ENCODE measurements at places on chromosomes 3 and 15.

- no peak for DNase-seq
Observed at GRCh38 chr3:71062037-71062932, 521.2 kb downstream of the FOXP1 start.

GRCh38 chr3:170811515-170811914, 58.5 kb downstream of the RPL22L1 start:
- DNase-seq = no peak

- DNase-seq = no peak
Observed at GRCh38 chr3:5431146-5431545, 243.6 kb downstream of the EDEM1 start.

DNA sequence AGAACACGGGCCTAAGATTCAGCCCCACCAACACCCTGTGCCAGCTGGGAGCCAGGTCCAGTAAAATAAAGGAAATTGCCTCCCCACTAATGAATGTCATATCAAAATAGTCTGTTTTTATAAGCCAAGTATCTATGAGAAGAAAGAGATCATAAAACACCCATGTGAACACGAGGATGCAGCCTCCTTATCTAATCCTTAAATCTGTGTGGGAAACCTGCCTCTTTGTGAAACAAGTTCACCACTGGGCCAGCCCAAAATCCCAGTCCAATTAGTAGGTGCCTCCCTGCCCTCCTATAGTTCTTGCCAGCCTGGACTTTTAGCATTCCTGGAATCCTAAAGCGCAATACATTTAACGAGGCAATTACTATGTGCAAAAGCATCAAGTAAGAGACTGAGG, 42.0 kb downstream of the SCAPER start:
- DNase-seq = no peak

DNA sequence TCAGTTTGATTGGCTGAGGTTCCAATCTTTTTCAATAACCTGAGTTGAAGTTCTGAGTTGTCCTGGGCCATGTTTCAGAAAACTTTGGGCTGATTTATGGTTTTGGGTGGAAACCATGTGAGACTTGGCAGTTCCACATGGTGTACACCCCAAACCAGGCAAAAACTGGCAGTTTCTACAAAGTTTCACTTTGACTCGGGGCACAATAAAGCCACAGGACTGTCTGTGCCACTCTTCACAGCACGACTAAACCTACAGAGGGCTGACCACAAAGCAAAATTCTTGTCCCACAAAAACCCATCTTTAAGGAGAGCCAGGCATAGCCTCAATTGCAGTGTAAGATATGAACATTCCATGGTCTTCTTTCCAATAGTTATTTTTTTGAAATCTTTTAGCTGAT, 155.0 kb downstream of the DUT start:
- no peak for DNase-seq

GRCh38 chr3:32076566-32076965, 29.9 kb upstream of the GPD1L start:
- no peak for DNase-seq

- DNase-seq = no peak
Observed at GRCh38 chr15:100781961-100782530, 97.6 kb upstream of the ALDH1A3 start.

- DNase-seq = no peak
Observed at GRCh38 chr15:31250033-31250432, 76.6 kb upstream of the KLF13 start.

DNA sequence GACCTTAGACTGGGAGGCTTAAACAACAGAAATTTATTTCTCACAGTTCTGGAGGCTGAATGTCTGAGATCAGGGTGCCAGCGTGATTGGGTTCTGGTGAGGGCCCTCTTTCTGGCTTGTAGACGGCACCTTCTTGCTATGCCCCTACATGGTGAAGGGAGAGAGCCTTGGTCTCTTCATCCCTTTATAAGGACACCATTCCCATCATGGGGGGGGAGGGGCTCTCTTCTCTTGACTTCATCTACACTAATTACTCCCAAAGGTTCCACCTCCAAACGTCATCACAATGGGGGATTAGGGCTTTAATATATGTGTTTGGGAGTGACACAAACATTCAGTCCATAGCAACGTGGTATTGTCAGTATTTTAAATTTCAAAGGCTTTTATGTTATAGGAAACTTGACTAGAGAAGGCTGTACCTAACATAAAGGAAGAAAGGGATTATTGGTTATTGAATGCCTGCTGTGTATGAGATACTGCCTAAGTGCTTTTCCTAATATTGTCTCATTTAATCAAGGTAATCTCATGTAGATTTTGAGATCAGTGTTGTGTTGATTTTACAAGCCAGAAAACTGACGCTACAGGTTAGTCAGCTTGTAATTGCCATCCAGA, 20.9 kb downstream of the SYN2 start:
- no peak for DNase-seq

DNA sequence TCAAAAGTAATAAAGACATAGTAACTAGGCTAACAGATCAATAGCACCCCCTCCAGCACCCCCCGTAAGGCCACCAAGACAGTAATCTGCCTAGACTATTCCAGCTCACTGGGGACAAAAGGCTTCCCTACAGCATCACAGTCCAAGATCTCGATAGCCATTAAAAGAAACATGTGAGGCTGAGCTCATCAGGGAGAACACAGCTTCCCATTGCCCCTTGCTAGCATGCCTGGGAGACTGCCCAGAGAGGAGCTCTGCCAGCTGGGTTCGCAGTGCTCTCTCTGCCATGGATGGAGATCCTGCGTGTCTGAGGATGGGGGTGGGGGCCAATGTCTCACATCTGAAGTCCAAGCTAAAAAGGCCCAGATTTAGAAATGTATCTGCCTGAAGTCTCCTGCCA, 17.8 kb downstream of the LRIG1 start:
- DNase-seq = no peak

DNA sequence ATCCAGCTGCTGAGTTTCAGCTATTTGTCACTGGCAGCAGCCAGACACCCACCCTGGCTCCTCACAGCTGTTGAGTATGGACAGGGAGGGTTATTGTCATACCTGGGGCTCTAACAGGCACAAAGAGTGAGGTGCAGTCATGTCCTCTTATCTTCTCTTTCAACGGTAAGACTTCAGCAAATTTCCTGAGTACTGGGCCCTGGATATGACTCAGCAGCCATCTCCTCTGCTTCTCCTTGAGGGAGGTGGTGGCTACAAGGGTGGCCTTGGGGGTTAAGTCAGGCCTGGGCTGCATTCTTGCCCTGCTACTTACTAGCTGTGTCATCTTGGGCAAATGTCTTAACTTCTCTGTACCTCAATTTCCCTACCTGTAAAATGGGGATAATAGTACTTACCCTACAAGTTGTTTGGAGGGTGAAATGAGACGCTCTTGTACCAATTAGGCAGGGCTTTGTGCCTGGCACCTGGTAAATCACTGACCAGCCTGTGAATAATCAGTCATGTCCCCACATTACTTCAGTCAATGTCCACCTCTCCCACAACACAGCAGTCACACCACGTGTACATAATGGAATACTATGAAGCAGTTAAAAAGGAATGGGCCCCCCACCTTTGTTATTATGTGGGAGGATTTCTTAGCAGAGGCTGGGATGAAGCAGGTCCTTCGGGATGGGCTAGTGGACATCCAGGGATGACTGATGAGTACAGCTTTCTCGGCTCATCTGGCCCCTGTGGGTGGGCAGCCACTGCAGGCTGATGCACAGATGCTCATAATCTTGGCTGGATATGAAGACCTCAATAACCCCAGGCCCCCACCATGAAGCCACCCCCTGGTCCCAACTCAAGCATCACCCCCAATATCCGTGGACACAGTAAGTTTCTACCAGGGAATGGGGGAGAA, 528.8 kb downstream of the SHQ1 start:
- DNase-seq = no peak

DNA sequence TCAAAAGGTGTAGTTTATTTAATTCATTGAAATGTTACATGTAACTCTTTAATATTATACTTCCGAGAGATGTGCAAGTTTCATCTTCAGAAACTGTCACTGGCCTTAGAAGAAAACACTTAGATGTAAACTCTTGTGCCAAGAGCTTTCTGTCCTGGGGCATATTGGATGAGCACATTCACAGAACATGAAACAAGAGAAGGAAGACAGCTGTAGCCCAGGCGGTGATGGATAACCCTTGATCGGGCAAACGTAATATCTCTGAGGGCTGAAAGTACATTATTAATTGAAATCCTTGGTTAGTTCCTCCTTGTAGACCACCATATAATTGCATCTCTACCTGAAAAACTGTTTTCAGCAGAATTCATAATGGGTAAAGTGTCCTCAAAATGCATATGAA, 67.4 kb downstream of the MECOM start:
- no peak for DNase-seq

- no peak for DNase-seq
Observed at GRCh38 chr3:49017229-49017970, 980 bp downstream of the DALRD3 start.

DNA sequence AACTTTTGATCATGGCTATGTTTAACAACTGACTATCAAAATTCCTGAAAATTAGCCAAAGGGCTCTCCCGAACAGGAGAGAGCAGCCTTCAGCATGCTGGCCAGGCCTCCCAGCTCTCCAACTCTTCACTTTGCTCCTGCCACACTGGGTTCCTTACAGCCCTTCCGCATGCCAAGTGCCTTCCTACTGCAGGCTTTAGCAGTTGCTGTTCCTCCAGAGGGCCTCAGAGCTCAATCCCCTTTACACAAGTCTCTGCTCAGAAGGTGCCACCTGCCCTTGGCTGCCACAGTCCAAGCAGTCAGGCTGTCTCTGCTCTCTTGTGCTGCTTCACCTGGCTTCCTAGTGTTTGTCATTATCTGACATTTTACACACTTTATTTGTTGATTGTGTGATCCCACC, 553.1 kb upstream of the PPP2R3A start:
- no peak for DNase-seq

DNA sequence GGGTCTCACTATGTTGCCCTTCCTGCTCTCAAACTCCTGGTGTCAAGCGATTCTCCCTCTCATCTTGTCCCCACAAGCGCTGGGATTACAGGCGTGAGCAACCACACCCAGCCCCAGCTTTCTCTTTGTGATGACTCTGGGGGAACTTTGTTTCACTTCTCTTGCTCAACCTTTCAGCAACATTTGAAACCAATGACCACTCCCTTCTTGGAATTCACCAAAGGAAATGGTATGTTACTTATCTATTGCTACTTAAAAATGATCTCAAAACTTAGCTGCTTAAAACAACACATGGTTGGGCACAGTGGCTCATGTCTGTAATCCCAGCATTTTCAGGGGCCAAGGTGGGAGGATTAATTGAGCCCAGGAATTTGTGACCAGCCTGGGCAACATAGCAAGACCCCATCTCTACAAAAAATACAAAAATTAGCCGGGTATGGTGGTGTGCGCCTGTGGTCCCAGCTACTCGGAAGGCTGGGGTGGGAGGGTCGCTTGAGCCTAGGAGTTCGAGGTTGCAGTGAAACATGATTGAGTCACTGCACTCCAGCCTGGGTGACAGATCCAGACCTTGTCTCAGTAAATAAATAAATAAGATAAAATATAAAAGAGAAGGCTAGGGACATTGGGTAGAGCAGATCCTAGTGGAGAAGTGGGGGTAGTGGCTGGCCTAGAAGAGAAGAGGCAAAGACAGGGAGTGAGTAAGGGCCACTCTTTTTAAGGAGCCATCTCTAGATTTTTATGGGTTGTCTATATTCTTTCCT, 10.3 kb upstream of the COPG1 start:
- no peak for DNase-seq

GRCh38 chr15:81293728-81294515, 30.0 kb downstream of the STARD5 start:
- DNase-seq = peak; percentile 60

DNA sequence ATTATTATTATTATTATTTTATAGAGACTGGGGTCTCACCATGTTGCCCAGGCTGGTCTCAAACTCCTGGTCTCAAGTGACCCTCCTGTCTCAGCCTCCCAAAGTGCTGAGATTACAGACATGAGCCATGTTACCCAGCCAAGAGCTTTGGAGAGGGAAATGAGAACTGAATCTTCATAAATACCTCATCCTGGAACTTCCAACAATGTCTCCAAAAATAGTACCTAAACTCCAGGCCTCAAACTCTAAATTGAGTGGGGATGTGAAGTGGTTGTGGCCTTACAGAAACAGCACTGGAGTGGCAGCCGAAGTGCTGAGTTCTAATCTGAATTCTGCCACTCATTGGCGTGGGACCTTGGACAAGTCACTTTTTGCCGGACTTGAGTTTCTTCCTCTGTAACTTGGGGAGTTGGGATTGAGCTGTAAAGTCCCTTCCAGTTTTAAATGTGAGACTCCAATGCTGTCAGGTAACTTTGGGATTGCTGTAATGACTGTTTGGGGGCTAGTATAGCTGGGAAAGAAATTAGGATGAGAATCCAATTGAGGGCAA, 10.0 kb upstream of the SRP14 start:
- DNase-seq = no peak

- no peak for DNase-seq
Observed at GRCh38 chr3:42723219-42723618, 20.6 kb upstream of the HHATL start.

DNA sequence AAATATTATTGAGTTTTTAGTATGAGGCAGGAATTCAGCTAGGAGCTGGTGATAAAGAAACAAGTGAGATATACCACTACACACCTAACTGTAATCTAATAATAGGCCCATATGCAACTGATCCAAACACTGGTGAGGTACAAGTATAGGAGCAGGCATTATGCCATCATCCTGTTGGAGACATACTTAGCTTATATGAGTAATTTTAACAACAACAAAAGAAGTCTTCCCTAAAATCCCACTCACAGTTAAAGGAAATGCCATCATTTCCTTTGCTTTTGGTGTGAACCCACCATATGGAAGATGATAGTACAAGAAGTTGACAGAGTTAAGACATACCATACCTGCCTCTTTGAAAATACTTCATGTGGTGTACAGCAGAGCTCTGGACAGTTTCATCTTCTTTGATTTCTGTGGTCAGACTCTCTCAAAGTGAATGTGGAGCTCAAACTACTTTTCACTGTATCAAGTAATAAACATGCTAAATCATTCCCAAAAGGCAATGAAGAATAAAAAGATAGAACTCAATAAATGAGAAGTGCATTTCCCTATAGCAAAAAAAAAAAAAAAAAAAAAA, 85.5 kb downstream of the CD200R1L start:
- no peak for DNase-seq

GRCh38 chr3:182364323-182364722, 429.0 kb upstream of the ATP11B start:
- no peak for DNase-seq

GRCh38 chr3:186933816-186934215, 3.5 kb downstream of the ST6GAL1 start:
- no peak for DNase-seq
